Stimulated activated CD4-positive, alpha-beta T cell treated with anti-CD3 and anti-CD28 coated beads, TNF-alpha, amount 100 ng/mL, for 1 hour (primary cell): ENCODE measurements at places on chromosomes 16 and 17.

DNA sequence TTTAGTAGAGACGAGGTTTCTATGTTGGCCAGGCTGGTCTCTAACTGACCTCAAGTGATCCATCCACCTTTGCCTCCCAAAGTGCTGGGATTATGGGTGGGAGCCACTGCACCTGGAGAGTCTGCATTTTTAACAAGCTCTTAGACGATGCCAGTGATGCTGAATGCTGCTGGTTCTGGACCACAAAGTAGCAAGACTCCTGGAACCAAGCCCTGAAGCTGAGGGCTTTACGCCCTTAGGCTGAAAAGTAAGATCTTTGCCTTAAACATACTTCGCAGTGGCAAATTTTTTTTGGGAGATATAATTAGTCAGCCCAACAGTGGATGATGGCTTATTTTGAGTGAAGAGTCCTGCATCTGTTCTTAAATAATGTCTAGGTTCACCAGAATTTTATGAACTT, 14.0 kb downstream of the METTL9 start:
- DNase-seq: no peak

DNA sequence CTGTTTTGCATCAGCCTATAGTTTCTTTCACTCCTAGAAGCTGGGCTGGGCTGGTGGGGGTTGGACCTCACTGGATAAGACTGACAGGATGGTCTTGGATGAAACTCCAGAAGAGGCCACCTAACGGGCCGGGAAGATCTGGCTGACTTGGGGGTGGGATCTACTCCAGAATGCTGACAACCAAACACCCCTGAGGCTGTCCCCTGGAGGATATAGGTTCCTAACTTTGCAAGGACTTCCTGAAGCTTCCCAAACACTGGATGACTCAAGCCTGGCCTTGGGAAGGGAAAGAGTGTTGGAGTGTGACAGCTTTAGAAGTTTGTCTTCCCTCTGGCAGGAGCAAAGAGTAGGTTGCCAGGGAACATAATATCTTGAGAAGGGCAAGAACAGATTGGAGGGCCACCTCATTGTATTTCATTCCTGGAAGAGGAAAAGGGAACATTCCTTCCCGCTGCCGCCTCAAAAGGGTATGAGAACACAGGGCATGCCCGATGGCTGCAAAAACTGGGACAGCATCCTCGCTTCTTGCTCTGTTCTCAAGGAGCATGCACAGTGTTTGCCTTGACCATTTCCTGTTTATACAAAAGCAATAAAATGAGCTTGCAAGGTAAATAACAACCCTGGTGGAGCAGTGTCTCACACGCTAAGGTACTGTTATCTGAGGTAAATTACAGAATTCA, 6.8 kb upstream of the CYB5B start:
- no peak for DNase-seq

GRCh38 chr16:83989300-83989699, 21.3 kb downstream of the NECAB2 start:
- no peak for DNase-seq

GRCh38 chr17:2612630-2613029, 19.2 kb downstream of the PAFAH1B1 start:
- DNase-seq: no peak

DNA sequence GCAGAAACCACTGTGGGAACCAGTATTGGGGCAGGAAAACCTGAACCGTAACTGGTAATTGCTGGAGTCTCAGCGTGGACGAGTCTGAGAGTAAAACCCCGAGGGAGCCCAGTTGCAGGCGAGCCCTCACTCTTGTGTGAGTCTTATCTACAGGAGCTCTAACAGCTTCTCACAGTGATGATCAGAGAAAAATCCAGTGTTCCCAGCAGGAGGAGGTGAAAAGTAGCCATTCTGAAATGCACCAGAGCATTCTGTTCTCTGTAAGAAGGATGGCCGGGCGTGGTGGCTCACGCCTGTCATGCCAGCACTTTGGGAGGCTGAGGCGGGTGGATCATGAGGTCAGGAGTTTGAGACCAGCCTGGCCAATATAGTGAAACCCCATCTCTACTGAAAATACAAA, 161.2 kb downstream of the COPRS start:
- DNase-seq: no peak

- DNase-seq: no peak
These were observed 60.6 kb upstream of the KIFC3 start for GRCh38 chr16:57862698-57863433.

DNA sequence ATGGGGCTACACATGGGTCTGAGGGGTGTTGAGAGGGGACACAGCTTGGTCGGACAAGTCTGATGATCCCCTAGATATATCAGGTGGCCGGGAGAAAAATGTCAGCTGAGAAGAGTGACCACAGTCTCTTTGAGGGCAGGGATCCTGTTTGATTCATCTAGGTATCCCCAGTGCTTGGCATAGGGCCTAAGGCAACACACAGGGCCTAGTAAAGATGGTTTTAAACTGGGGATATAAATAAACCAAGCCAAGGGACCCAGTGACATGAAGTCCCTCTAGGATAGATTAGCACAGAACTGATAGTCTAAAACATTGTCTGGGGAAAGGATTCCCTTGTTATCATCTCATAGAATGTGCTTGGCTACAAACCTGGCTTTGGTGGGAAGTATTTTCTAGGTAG, 1.4 kb downstream of the ERCC4 start:
- DNase-seq: no peak

DNA sequence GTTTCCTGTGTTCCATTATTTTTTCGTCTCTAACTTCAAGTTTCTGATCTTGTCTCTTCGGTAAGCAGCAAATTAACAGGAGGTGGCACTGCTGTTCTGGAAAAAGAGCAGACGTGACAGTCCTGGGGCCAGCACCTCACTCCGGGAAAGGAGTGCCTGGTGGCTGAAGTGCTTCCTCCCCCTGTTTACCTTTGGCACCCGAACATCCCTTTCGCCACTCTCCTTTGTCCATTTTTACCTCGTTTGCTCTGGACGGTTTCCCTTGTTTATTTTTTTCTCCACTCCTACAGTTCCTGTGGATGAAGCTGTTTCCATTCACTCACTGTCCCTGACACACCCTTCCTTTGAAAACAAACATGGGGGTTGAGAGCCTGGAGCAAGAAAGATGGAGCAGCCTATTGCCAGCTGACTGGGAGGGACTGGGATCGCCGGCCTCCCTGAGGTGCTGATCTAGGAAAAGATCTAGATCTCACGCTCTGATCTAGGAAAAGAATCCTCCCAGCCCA, 12.6 kb downstream of the SAP30BP start:
- no peak for DNase-seq

DNA sequence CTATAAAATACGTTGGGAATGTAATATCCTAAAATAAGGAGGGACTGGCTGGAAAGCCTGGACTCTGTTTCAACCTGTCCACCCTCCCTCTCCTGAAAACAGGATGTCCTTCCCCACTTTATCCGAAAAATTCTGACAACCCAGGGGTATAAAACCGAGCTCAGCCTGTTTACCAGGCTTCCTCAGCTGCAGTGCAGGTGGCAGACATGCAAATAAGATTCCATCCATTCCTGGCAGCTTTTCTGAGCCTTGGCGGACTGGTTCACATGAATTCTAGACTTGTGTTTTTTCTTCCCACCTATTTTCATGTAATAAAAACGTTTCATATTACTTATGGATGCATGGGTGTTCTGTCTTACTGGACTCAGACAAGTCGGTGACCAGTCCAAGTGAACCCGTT, 479.3 kb downstream of the KCNJ18 start:
- no peak for DNase-seq

- DNase-seq: no peak
These were observed 4.1 kb downstream of the CARD14 start for GRCh38 chr17:80173916-80174315.

GRCh38 chr16:66274335-66275110, 92.0 kb upstream of the CDH5 start:
- DNase-seq: no peak

- no peak for DNase-seq
These were observed 3.1 kb upstream of the BAIAP2 start for GRCh38 chr17:81031566-81032550.

DNA sequence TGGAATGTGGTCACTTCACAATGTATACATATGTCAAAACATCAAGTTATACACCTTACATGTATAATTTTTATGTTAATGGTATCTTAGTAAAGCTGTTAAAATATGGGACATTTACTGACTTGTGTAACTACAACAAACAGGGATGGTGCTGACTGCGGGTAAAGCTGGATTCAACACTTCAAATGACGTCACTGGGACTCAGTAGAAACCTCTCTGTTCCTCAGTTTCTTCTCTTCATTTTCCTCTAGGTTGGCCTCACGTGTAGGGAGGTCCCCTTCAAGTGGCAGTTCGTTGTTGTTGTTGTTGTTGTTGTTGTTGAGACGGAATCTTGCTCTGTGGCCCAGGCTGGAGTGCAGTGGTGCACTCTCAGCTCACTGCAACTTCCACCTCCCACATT, 182.9 kb downstream of the RBFOX1 start:
- DNase-seq: no peak

GRCh38 chr17:42068979-42069378, 18.6 kb upstream of the C17orf113 start:
- no peak for DNase-seq

GRCh38 chr16:10988164-10988803, 43.9 kb downstream of the CLEC16A start:
- no peak for DNase-seq

- DNase-seq: no peak
These were observed 104.3 kb downstream of the AXIN2 start for GRCh38 chr17:65457183-65457582.

GRCh38 chr16:81703177-81704155, 75.6 kb upstream of the PLCG2 start:
- no peak for DNase-seq

DNA sequence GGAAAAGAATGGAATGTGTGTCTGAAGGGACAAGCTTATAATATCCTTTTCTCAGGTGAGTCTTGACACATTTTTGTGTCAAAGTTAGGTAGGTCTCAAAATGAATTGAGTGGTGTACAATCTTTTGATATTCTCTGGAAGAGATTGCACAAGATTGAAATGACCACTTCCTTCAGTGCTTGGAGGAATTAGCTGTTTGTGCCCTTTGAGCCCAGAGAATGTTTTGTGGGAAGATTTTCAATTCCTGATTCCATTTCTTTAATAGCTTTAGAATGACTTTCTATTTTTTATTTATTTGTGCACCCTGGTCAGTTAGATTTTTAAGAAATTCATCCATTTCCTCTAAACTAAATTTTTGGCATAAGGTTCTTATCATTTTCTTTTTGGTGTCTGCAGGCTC, 1.6 kb upstream of the CCL13 start:
- DNase-seq: no peak

- DNase-seq: no peak
These were observed 33.0 kb upstream of the SEC14L1 start for GRCh38 chr17:77107506-77108433.

DNA sequence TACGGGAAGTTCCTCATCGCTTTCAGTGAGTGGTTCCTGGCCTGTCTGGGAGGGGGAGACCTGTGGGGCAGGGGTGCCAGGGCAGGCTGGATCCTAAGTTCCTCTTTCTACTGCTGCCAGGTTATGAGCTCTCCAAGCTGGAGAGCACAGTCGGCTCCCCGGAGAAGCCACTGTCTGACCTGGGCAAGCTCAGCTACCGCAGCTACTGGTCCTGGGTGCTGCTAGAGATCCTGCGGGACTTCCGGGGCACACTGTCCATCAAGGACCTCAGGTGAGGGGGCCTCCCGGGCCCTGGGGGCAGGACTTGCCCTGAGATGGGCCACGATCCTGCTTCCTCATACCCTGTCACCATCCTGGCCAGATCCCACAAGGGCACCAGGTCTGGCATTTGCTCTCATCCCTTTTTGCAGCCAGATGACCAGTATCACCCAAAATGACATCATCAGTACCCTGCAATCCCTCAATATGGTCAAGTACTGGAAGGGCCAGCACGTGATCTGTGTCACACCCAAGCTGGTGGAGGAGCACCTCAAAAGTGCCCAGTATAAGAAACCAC, 5.1 kb downstream of the PRSS8 start:
- DNase-seq: no peak

DNA sequence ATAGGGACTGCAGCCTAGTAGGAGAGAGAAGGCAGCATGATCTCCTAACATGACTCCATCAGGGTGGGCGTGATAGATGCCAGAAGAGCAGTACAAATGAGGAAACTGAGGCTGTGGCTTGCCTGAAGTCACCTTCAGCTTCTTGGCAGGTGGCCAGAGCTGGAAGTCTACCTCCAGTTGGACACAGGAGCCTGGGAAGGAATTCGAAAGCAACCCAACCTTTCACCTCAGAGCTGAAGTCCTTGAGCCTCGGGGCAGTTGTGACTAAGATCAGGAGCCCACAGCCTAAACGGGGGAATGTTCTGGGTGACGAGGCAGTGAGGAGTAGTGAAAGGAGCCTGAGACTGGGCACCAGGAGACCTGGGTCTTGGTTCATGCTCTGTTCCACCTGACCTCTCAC, 9.4 kb upstream of the SLC52A1 start:
- DNase-seq: no peak

- no peak for DNase-seq
These were observed at the start of gene FBXO39 for GRCh38 chr17:6775871-6776405. FBXO39 (plus strand) TSS chr17:6776215; CDS start chr17:6779869, 3,654 bp downstream.

DNA sequence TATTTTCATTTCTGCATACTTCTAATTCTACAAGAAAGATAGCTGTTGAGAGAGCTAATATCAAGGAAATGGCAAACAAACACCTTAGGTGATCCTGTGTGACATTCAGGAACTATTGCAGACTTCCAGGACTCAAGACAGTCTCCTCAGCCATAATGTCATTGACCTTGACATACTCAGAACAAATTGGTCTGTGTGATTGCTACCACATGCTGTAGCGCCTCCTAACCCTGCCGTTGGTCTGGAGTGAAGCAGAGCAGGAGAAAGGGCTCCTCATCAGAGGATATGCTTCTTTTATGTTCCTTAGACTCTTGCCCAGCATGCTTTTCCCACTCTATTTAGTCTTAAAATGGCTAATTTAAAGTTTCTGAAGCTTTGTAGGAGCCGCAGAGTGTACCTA, 194.2 kb upstream of the TBX2 start:
- no peak for DNase-seq

GRCh38 chr16:78571898-78572358, 472.5 kb downstream of the WWOX start:
- DNase-seq: no peak

DNA sequence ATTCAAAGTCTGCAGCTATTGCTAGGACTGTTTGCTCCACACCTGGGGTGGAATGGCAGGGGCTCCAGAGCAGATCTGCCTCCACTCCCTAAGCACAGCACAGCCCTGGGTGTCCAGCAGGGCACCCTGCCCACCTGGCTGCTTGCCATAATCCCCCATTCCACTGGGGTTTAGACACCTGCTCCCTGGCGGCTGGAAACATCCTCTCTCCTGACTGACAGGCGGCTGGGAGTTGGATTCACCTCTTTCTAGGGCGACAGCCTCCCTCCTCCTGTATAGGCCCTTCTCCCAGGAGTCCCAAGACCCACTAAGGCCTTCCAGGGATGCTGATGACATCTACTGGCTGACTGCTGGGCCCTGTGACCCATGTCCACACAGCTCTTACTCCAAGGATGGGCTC, 18.0 kb downstream of the HDAC5 start:
- no peak for DNase-seq

DNA sequence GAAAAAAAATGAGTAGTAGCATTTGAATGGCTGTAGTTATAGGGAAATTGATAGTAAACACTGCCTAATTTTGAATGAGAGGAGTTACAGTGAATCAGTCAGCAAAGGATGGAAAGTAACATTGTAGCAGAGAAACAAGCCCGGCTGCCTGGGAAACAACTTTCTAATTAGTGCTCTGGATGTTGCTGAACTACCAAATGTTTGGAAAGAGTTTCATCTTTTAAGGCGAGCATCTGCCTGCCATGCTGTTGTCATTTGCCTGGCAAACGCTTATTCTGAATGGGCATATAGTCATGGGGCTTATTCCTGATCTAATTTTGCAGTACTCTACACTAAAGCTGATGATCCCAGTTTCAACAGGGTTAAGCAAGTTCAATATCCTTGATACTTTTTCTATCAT, 138.6 kb downstream of the CDH11 start:
- no peak for DNase-seq
